Thoracic aorta (tissue), 2 donors: ENCODE measurements at places on chromosomes 2 and 18.

GRCh38 chr2:88955607-88956006 lies 264.1 kb downstream of the RPIA start:
- DNase-seq: no peak

DNA sequence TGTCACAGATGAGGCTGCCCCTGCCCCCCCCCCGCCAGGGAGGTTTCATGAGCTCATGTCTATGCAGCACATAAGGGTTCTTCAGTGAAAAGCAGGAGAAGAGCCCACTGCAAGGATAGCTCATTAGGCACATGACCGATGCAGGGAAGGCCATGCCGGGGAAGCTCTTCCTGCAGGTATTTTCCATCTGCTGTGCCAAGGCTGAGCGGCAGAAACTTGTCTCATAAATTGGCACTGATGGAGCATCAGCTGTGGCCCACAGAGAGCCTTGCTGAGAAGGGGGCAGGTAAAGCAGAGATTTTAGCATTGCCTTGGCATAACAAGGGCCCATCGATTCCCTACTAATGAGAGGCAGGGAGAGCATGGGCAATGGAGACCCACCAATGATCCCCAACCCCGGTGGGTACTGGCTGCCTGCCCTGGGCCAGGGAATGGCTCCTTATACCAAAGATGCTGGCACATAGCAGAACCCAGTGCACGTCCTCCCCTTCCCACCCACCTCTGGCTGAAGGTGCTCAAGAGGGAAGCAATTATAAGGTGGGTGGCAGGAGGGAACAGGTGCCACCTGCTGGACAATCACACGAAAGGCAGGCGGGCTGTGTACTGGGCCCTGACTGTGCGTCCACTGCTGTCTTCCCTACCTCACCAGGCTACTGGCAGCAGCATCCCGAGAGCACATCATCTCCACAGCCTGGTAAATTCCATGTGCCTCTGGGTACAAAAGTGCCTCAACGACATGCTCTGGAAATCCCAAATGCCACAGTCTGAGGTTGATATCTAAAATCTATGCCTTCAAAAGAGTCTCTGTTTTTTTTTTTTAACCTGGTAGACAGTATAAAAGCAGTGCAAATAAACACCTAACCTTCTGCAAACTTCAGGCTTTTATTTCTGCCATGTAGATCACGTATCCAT lies 41.4 kb downstream of the STEAP3 start:
- DNase-seq: no peak

- DNase-seq: no peak
Observed at GRCh38 chr18:37381554-37381953, 184.0 kb downstream of the CELF4 start.

GRCh38 chr2:99468155-99468554 lies 21.7 kb downstream of the REV1 start:
- DNase-seq: no peak

- no peak for DNase-seq
Observed at GRCh38 chr2:229622495-229623355, 91.6 kb downstream of the DNER start.

GRCh38 chr2:65666156-65666725 lies 233.8 kb upstream of the SPRED2 start:
- no peak for DNase-seq

DNA sequence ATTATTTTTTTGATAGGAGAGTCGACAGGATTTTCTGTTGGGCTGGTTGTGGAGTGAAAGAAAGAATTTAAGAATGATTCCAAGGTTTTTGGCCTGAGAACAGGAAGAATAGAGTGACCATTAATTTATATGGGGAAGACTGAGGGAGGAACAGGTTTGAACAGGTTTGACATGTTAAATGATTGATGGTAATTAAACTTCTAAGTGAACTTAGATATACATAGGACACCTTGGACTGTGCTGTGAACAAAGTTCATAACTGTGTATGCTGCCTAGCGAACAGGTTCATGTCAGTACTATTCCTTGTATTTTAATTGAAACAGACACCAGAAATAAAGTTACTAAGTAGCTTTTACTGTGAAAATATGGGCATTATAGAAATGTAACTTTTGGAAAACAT lies 212.0 kb downstream of the SPAG16 start:
- no peak for DNase-seq

DNA sequence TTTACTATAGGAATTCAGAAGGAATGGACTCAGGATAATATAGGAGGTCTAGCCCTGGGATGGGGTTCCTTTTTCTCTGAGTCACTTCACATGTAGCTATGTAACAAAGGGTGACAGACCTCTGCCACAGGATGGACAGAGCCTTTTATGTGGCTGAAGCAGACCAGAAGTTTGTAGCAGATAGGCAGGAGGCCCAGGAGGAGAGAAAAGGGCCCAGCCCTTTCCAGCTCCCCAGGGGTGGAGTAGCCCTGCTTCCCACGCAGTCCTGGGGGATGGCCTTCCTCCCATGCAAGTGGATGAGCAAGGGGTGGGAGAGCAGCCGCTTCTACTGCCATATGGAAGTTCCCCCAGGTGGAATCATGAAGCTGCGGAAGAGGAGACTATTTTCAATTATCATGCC lies 40.3 kb downstream of the ARMC9 start:
- DNase-seq: no peak

GRCh38 chr2:232883116-232883721 lies 13.2 kb downstream of the SNORC start:
- no peak for DNase-seq

DNA sequence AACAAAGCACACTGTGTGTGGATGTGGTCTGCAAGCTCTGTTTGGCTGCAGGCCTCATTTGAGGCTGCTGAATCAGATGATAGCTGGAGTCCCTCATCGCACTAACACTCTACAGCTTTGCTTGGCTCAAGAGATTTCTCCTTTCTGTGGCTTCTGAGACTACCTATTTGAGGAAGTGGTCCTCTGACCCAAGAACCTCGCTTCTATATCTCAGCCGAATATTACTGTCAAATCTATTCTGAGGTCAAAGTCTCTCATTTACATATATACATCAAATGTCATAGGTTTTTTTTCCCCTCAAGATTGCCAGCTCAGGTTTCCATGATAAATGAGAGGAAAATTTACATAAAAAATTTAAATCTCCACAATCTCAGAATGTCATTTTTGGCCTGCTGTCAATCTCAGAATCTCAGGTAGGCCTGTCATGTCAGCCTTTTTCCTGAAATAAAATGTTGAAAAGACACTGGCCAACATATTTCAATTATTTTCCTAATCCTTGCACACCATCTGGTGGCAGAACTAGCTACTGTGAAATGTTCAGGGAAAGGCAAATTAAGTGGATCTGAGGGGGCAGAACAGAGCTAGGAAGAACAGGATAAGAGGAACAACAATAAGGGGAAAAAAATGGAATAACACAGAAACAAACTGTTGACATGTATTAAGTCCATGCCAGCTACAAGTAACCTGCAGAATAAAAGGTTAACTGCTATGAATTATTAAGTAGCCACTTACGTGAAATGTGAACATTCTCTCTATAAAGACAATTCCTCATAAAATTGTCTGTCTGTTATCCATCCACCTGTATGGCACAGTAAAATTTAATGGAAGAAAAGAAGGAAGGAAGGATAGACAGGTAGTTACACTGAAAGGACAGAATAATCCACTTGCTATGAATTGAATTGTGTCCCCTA lies 39.3 kb downstream of the AP1S3 start:
- no peak for DNase-seq

- no peak for DNase-seq
Observed at GRCh38 chr2:155574941-155575340, 757.6 kb downstream of the NR4A2 start.

DNA sequence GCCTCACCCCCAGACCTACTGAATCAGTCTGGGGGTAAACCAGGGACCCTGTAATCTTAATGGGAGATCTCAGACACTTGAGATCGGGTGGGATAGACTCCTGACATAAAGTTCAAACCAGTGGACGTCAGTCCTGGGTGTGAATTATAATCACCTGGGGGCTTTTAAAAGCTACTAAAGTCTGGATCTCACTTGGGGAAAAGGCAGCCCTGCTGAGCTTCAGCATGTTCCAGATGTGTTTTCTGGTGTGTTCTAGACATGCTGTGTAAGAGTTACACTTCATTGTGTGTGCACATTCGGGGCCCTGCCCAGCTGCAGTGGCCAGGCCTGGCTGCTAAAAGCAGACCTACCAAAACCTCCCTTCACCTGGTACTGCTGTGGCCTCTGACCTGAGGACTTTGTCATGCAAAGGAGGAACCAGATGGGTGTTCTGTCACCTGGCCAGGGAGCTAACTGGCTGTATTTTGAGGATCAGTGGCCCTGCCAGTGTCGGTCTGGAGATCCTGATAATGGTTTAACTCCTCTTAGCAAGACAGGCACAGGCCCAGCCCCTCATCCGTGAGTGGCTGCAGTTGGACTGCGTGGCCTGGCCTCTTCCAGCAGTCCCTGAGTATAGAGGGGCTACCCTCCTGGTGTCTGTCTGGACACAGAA lies 10.6 kb downstream of the RRM2 start:
- DNase-seq: no peak

GRCh38 chr2:192161656-192162290 lies 33.0 kb downstream of the TMEFF2 start:
- no peak for DNase-seq

DNA sequence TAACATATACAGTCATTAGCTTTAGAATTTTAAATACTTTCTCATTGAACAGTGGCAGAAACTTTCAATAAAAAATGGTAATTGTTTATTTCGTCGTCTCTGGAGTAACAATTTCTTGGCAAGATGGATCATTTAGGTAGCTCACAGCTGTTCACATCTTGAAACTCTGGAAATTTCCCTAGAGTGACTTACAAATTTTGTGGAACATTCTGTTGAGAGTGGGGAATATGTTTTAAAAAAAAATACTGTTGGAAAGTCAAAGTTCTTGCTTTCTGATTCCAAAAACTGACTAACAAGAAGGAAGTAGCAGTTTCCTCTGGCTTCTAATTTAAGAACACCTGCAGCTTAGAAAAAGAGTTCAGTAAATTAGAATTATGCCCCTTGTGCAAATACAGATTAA lies 11.2 kb upstream of the CALCRL start:
- DNase-seq: no peak
